NCI-H1048 (cell line): ENCODE measurements at places on chromosomes 5 and 9.

DNA sequence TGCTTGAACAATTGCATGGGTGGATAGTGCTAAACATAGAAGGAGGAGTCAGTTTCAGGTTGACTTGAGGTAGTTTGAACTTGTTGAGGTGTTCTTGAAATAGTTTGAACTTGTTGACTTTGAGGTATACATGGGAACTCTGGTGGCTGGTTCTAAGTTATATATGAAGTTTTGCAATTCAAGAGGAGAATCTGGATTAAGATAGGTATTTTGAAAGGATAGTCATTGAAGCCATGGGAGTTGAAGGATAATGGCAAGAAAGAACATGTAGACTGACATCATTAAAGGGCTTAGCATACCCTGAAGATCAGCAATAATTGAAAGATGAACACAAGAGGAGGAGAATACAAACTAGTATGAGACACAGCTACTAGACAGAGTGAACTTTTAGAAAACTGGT lies 181.9 kb upstream of the MRPS30 start:
- no peak for DNase-seq

DNA sequence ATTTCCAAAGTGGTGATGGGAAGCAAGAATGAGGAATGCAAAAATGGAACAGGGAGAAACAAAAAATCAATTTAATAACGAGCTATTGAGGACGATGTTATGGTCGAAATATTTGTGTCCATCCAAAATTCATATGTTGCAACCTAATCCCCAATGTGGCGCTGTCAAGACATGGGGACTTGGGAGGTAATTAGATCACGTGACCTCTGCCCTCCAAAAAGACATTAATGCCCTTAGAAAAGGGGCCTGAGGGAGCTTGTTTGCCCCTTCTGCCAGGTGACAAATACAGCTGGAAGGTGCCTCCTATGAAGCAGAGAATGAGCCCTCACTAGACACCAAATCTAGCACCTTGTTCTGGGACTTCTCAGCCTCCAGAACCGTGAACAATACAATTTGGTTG lies 315.2 kb upstream of the CDH9 start:
- DNase-seq: no peak

- DNase-seq: no peak
Measured at GRCh38 chr5:112646139-112646936, 91.3 kb upstream of the APC start.

GRCh38 chr9:129341171-129341986 lies 163.3 kb upstream of the IER5L start:
- DNase-seq: no peak

GRCh38 chr5:135328128-135328687 lies 70.8 kb downstream of the MACROH2A1 start:
- DNase-seq: no peak

DNA sequence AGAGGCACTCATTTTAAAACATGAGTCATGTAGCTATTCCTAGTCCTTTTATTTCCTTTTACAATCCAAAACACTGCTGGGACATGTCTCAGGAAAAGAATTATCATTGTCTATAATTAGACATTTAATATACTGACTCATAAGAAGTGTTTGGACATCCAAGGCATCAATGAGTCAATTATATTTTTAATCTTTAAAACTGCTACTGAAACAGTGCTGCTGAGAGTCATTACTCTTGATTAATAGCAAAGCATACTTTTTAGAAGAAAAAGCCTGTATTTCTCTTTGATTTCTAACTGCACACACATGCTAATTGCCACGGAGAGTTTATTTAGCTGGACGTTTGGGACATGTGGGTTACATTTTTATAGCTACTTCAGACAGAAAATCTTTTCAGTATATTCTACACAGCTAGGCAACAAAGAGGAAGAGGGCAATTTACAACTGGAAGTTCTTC lies 1249.0 kb upstream of the CDH18 start:
- DNase-seq: no peak
